ENCODE measurements at places on chromosomes 13 and 19. TPM values are rescaled to one million over a fixed set of nuclear protein-coding genes. Genes with fewer than 3 reads are reported as not detected.

C2CD4C gene
- total RNA-seq, result 28.8 TPM

ZNF471 gene
- 21.5 TPM for total RNA-seq

KLK15 gene
- total RNA-seq, result not detected

DIRAS1 gene
- 43.6 TPM for total RNA-seq

P2RY11 gene
- total RNA-seq, result 6.5 TPM

FCER2 gene
- total RNA-seq, result 0.46 TPM

ZNF625 gene
- total RNA-seq, result 24.5 TPM

TMEM255B gene
- total RNA-seq, result 1.4 TPM

MIA gene
- total RNA-seq, result 1.6 TPM

SIGLEC10 gene
- 3.0 TPM for total RNA-seq

GSX1 gene
- 0.92 TPM for total RNA-seq

THAP8 gene
- 4.8 TPM for total RNA-seq

HSD17B14 gene
- total RNA-seq, result 5.3 TPM

CEP89 gene
- 26.8 TPM for total RNA-seq

SLC1A5 gene
- 4.4 TPM for total RNA-seq

CBARP gene
- 12.9 TPM for total RNA-seq

EXOC3L2 gene
- 0.23 TPM for total RNA-seq

GTF2F2 gene
- total RNA-seq, result 25.6 TPM

HSPB6 gene
- total RNA-seq, result 0.23 TPM

ATP8B3 gene
- 0.69 TPM for total RNA-seq

C5AR1 gene
- total RNA-seq, result 0.46 TPM

KCNJ14 gene
- 0.92 TPM for total RNA-seq

ZNF546 gene
- 16.1 TPM for total RNA-seq

FFAR3 gene
- total RNA-seq, result 0.23 TPM

KLK2 gene
- not detected for total RNA-seq

ATP4B gene
- total RNA-seq, result 0.23 TPM

SEMA6B gene
- total RNA-seq, result 49.1 TPM

FGF21 gene
- not detected for total RNA-seq

KCNC3 gene
- total RNA-seq, result 3.2 TPM

MAB21L1 gene
- 6.9 TPM for total RNA-seq

ZNF763 gene
- 3.5 TPM for total RNA-seq

LILRB3 gene
- total RNA-seq, result 0.92 TPM

IGFL3 gene
- not detected for total RNA-seq

SYNGR4 gene
- not detected for total RNA-seq

SRRM5 gene
- not detected for total RNA-seq

PTPRH gene
- total RNA-seq, result 0.69 TPM

PLK5 gene
- 0.23 TPM for total RNA-seq

SPTBN4 gene
- total RNA-seq, result 39.7 TPM

CACNG7 gene
- total RNA-seq, result 14.1 TPM

CCDC169 gene
- 4.4 TPM for total RNA-seq

MEIS3 gene
- 76.4 TPM for total RNA-seq

OPA3 gene
- 4.8 TPM for total RNA-seq

MEX3D gene
- 33.9 TPM for total RNA-seq

SNRNP70 gene
- total RNA-seq, result 125 TPM

KLK5 gene
- 0.69 TPM for total RNA-seq

LINGO3 gene
- 5.8 TPM for total RNA-seq

ACP5 gene
- total RNA-seq, result 0.46 TPM

PEAK3 gene
- total RNA-seq, result not detected

F2RL3 gene
- total RNA-seq, result 0.23 TPM

SYT5 gene
- total RNA-seq, result 67.4 TPM

Data from diencephalon (tissue), 1 donor.